Mesenteric fat pad (tissue), 1 donor: ENCODE measurements at places on chromosomes 6 and 20.

DNA sequence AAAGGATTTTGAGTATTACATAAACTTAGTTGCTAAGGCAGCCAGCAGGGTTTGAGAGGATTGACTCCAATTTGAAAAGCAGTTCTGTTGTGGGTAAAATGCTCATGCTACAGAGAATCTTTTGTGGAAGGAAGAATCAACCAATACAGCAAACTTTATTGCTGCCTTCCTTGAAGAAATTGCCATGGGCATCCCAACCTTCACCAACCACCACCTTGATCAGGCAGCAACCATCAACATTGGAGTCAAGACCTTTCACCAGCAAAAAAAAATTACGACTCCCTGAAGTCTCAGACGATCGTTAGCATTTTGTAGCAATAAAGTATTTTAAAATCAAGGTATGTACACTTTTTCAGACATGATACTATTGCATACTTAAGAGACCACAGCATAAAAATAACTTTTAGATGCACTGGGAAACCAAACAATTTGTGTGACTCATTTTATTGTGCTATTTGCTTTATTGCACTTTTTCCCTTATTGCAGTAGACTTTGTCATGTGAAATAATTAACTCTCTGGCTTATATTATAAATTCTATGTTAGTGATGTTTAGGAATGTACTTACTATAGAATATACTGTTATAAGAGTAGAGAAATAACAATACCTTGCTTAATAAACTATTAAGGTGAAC is 390.8 kb downstream of the CDKAL1 start:
- DNase-seq, result no peak

DNA sequence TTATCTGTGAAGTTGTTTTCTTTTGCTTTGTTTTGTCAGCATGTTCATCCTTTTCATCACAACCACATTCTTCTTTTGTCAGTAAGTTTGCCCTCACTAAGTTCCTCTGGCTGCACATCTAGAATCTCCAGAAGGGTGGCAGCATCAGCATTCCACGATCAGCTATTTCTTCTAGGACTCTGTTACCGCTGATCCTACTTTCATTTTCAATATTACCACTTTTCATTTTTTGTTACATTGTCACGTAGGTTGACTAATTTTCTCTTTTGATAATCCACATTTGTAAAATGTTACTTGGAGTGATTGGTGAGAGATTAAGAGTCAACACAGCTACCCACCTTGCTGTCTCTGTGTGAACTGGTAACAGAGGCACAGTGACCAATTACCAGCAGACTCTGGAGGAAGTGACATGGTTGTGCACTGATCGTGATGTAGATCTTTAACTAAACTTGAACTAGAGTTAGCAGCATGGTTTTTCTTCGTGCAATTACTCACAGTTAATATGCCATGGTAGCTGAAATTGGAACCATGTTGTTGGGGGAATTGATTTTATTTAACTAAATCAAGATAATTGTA is 307.9 kb upstream of the SLC35B3 start:
- DNase-seq, result no peak

DNA sequence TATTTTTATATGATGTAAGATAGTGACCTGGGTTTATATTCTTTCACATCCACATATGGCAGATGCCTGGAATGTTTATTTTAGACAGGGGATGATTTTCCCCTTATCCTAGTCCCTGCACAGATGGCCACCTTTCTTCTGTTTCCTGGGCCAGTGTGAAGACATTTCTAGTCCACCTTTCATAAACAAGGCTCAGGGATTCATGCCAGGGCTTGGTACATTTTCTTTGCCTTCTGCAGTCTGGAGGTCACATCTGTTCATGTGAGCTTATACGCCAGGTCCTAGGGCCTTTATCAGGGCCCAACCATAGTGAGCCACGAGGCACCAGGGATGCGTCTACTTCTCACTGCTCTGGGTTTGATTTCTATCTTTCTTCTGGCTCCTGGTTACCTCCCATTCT is 38.0 kb upstream of the ERVFRD-1 start:
- no peak for DNase-seq

- no peak for DNase-seq
Observed at GRCh38 chr6:97074785-97075184, 150.3 kb downstream of the KLHL32 start.

- no peak for DNase-seq
Observed at GRCh38 chr6:147015674-147016073, 188.5 kb upstream of the STXBP5 start.

DNA sequence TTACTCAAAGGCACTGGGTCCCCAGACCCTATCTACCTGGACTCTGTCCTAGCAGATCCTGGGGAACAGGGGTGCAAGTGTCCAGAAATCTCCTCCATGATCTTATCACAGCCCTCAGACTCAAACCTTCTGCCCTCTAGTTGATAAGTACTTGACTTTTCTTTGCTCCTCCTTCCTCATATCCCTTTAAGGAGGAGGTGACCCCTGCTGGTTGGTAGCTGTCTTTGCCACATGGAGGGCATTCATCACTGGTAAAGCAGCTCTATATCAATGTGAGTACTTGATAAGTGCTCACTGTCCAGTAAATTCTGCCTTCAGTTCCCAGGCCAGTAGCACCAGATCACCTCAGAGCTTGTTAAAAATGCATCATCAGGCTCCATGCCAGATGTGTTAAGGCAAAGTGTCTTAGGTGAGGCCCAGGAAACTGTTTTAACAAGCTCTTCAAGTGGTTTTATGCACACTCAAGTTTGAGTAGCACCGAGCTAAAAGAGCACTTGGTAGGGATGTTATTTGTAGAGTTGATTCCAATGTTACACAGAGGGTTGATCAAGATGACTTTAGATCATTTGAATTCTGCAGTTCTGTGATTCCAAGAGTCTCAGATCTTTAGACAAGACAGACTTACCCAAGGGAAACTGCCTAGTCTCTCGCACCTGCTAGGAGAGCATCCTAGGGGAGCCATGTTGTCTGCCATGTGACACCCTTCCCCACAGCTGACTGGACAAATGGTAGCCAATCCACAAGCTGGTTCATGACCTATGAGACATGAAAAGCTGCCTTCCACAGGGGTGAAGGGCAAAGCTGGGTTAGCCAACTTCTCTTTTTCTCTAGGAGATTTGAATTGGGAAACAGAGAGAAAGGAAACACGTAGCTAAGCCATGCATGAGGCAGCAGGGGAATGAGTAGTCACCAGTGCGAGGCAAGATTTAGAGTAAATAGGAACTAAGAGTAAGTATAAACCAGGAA is 18.6 kb downstream of the TREML2 start:
- no peak for DNase-seq
